ENCODE measurements at places on chromosomes 16 and 17.

GRCh38 chr16:87314990-87315420 lies 2.2 kb downstream of the C16orf95 start:
- DNase-seq, result no peak

DNA sequence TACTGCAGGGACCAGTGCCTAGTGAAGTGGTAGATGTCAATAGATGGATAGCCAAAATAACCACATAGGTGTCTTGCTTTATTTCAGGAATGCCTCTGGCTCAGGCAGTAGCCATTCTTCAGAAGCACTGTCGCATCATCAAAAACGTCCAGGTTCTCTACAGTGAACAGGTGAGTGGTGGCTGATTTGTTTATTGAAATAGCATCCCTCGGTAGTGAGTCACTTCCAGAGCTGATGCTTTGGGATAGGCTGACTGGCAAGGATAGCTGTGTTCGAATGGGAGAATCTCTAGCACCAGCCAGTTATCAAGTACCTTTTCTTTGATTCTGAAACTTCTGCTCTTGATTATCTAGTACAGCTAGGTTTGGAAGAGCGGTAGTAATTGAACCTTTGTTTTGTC lies 10.3 kb downstream of the PHAF1 start:
- no peak for DNase-seq

GRCh38 chr16:83403761-83404160 lies 404.0 kb upstream of the HSBP1 start:
- DNase-seq, result peak; percentile 81

GRCh38 chr16:24073321-24073720 lies 182.8 kb upstream of the CACNG3 start:
- no peak for DNase-seq

DNA sequence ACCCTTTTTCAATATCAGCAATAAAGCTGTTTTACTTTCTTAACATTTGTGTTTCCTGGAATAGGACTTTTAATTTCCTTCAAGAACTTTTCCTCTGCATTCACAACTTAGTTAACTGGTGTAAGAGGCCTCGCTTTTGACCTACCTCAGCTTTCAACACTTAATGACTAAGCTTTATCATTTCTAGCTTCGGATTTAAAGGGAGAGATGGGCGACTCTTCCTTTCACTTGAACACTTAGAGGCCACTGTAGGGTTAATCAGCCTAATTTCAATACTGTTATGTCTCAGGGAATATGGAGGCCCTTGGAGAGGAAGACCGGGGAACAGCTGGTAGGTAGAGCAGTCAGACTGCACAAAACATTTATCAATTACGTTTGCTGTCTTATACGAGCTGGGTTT lies 4.7 kb downstream of the SYNRG start:
- DNase-seq, result no peak

DNA sequence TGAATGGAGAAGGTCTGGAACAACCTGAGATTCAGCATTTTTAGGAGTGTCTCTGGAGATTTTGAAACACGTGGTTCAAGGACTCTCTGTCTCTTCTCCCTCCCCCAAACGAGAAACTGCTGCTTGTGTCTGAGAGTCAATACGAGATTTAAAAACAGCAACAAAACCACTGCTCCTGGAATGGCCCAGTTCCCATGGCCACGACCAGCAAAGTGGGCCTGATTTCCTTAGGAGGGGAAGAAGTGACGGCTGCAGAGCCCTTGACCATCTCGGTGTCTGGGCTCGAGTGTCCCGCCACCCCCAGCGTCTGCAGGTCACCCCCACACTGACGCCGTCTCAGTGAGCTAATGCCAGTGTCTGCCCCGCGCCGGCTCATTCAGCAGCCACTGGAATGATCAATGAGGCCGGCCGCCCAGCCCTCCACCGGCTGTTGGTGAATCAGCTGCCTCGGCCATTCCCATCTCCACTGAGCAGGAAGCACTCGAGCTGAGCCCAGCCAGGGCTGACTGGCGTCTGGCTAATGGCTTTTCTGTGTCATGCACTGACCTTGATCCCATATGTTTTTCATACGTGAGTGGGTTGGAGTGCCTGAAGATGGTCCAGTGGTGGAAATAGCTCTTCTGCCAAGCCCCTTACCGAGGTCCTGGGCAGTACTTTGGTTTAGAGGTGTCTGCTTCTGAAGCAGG lies 151.8 kb downstream of the PITPNC1 start:
- DNase-seq, result peak; percentile 90

DNA sequence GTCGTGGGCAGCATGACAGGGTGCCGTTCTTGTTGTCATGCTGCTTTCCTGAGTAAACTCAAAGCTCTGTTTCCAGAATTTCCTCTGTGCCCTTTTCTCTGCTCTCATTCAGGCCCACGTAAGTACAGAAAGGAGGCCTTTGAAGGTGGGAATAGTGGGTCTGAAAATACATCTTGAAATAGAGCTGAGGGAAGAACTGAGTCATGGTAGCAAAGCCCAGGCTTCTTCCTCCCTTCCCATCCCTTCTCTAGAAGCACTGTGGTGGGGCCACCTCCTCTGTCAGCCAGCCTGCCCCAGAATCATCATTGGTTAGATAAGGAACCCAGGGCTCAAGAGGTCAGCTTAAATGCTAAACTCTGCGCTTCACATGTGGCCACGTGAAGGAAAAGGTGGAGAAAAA lies 9.4 kb downstream of the CTRL start:
- no peak for DNase-seq

- DNase-seq, result peak; percentile 55
Observed at GRCh38 chr16:10922328-10923145, 19.7 kb downstream of the DEXI start.

GRCh38 chr16:84982434-84982833 lies 28.9 kb downstream of the ZDHHC7 start:
- DNase-seq, result no peak

DNA sequence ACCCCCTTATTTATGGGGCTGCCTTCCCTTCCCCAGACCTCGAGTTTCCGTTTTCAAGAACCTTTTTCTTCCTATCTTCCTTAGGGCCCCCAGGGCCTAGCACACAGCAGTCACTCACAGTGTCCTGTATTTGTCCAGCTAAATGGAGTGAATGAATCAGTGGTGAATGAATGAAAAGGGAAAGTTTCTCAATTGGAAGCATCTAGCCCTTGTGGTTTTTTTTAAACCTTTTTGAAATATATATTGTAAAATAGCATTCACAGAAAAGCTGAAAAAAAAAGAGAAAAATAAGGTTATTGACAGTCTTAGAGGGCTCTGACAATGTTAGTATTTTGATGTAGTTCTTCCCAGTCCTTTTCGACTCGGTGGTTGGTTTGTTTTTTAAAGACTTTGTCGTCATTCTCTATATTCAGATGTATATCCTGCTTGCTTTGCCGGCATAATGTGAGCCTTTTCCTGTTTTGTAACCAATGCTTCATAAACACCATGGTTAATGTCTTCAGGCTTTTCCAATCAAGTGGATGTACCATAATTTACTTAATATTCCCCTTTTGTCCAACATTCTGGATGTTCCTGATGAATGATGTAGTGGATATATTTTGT lies 45.3 kb downstream of the RAI1 start:
- DNase-seq, result no peak

DNA sequence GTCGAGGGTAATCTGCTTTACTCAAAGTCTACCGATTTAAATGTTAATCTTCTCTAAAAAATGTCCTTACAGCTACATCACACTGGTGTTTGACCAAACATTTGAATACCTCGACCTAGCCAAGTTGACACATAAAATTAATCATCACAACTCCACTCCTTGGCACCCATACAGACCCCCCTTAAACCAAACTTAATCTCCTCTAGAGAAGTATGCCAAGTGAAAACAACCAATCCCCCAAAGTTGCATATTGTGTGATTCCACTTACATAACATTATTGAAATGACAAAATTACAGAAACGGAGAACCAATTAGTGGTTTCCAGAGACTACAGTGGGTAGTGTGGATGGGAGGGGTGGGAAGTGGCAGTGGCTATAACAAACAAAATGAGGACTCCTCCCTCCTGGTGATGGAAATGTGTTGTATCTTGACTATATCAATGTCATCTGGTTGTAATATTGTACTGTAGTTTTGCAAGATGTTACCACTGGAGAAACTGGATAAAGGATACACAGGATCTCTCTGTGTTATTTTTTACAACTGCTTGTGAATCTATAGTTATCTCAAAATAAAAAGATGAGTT lies 39.4 kb downstream of the CAPNS2 start:
- DNase-seq, result no peak

DNA sequence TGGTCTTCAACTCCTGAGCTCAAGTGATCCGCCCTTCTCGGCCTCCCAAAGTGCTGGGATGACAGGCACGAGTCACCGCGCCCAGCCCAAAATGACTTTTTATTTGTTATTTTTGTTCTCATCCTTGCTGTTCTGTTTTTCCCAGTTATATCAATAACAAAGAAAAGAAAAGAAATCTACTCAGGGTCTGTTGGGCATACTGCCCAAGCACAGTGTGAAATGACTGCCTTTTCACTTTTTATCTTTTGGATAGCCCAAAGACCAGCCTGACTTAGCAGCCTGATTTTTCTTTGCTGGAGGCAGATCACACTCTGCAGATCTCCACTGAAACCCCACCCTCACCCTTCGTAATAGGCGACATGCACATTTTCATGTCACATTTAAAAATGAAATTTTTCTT lies 493.2 kb downstream of the MAF start:
- no peak for DNase-seq

DNA sequence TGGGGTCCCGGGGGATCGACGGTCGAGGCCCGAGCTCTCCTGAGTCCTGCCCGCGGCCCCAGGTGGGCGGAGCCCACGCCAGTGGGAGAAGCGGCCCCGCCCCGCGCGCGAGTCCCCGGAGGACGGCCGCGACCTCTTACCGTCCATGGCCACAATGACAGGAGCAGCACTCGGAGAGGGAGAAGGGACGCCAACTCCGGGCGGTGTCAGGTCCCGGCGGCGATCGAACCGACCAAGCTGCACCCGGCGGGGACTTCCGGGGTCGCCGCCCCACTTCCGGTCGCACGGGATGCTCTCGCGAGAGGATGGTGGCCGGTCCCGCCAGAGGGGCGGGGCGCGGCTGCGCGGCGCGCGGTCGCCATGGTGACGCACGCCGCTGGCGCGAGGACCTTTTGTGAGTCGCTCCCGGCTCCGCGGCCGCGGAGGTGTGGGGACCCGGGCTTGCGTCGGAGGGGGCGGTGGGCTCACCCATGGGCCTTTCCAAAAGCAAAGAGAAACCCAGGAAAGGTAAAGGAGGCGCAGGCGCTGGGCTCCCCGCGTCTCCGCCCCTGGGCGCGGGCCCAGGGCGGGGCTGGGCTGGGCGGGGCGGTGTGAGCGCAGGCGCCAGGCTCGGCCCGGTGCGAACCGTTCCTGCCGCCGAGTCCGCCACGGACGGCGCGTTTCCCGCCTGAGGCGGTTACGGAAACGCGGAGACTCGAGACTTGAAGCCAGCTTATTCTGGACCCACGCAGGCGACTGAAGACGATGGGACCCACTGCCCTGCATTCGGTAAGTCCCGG lies at the start of the genes CHMP1A and SPATA33:
Gene CHMP1A, minus strand, starts transcription at position 267 of the 779 bp plus-strand sequence. Its CDS starts 120 bp downstream, at position 147.
Gene SPATA33, plus strand, starts transcription at position 395 of the 779 bp plus-strand sequence. Its CDS starts 76 bp downstream, at position 471.
- peak; percentile 86 for DNase-seq

DNA sequence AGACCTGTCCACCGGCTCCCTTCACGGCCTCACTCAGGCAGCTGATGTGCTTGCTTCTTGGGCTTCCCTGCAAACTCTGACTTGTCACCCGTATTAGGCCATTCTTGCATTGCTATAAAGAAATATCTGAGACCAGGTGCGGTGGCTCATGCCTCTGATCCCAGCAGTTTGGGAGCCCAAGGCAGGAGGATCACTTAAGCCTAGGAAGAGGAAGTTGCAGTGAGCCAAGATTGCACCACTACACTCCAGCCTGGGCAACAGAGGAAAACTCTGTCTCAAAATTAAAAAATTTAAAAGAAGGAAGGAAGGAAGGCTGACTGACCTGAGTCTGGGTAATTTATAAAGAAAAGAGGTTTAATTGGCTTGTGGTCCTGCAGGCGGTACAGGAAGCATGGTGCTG lies 17.0 kb downstream of the SOST start:
- no peak for DNase-seq

GRCh38 chr17:14125518-14126137 lies 56.3 kb downstream of the COX10 start:
- DNase-seq, result no peak

DNA sequence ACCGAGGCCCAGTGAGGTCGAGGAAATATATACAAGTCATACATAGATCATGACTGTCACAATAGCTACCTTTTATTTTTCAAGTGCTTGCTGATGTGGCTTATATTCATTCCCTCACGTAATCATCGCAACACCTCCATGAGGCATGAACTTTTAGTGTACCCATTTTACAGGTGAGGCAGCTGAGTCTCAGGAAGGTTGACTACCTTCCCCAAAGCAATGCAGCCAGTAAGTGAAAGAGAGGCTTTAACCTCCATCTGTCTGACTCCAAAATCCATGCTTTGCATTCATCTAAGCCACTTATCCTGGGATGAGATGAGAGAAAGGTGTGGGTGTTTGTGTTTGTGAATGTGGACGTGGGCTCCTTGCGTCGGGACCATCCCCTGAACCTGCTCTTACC lies 30.8 kb downstream of the CALB2 start:
- no peak for DNase-seq

GRCh38 chr17:68470961-68471360 lies 13.7 kb upstream of the WIPI1 start:
- DNase-seq, result no peak

DNA sequence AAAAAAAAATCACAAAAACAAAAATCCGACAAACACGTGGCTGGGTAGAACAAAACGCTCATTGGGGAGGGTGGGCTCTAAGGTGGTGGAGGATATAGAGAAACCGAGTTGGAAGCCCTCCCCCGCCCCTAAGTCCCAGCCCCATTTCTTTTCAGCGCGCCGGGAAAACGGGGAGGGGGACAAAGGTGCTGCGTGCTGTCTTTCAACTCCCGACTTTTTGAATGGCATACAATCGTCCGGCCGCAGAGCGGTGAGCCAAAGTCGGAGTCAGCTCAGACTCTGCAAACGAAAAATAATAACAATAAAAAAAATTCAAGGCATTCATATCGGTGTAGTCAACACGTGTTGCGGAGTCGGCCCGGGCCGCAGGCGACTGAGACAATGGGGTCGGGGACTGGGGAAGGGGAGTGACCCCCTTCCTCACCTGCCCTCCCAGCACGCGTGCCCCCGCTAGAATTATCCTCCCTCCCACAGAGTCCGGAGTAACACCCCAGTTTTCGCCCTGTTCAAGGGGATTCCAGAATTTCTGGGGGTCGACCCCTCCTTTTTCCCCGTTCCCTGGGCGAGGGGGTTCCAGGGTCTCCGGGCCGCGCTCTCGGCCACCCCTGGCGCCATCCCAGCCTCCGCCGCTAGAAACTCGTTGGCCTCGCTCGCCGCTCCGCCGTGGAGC lies 1.7 kb upstream of the IGF2BP1 start:
- no peak for DNase-seq

GRCh38 chr16:59920054-59920453 lies 1185.9 kb upstream of the GOT2 start:
- no peak for DNase-seq

DNA sequence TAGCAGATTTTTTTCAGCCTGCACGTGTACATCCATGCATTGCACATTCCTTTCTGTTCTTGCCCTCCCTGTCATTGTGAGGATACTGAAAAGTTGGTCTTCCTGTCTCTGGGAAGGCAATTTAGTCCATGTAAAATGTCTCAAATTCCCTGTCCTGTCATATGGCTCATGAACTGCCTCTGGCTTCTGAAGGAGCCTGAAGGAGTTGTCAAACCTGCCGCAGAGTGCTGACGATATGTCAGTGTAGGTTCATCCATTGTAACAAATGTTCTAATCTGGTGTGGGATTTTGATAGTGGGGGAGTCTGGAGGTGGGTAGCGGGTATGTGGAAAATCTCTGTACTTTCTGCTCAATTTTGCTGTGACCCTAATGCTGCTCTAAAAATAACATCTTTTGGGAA lies 59.6 kb downstream of the YPEL2 start:
- DNase-seq, result peak; percentile 22
